Motor neuron (in vitro differentiated cells): ENCODE measurements at places on chromosomes 7 and 10.

- no peak for ATAC-seq
These were observed 10.6 kb downstream of the OR2F1 start for GRCh38 chr7:143965280-143965679.

GRCh38 chr7:74619235-74619860, 38.2 kb upstream of the GTF2I start:
- peak; percentile 46 for ATAC-seq

DNA sequence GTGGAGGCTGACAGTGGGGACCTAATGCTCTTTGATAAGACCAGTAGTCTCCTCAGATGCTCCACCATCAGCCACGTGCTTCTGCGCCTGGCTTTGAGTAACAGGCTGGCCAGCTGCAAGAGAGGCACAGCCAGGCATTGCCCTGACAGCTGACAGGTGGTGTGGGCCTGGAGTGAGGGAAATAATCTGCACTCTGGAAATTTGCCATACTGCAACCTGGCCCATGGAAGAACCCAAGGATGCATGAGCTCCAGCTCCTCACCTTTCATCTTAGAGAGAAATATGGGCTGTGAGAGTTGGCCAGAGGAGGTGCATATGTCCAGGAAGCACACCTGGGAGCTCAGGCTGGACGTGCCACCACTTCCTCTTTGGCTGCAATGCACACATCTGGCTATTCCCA, 118.9 kb downstream of the PLXDC2 start:
- ATAC-seq: no peak

GRCh38 chr7:1028044-1028770, 16.1 kb upstream of the GPR146 start:
- ATAC-seq: peak; percentile 85

DNA sequence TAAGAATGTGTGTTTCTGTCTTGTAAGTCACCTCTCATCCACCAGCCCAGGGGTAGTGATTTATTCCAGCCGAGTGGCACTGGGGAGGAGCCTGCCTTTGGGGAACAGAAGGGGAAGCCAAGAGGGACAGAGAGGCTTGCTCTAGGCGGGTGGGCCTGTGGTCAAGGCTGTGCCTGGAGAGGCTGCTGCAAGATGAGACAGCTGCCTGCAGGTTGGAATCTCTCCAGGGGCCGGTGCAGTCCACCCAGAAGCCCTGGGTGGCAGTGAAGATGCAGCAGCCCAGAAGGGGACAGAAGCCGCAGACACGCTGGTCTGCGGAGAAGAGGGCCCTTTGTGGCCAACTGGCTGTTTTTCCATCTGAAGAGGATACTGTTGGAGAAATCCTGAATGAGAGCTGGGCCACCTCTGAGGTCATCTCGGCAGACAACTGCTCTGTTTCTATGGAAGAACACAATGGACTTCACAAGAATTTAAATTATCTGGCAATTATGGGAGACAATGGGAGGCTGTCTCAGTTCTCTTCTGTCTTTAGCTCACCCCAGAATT, 175.7 kb downstream of the GFRA1 start:
- peak; percentile 74 for ATAC-seq

DNA sequence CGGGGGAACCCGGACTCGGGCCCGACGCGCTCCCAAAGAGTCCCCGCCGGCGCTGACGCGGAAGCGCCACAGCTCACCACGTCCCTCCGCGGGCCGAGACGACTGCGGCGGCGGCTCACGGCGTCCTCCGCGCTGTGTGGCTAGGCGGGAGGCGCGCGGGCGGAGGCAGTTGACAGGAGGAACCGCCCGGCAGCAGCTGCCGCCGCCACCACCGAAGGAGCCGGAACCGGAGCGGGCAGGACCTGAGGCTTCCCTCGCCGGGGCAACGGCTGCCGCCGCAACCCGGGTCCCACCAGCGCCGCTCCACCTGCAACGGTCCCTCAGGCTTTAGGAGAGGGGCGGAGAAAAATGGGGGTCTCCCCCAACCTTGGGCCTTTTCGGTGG, 334 bp downstream of the ZNF800 start:
- peak; percentile 77 for ATAC-seq

DNA sequence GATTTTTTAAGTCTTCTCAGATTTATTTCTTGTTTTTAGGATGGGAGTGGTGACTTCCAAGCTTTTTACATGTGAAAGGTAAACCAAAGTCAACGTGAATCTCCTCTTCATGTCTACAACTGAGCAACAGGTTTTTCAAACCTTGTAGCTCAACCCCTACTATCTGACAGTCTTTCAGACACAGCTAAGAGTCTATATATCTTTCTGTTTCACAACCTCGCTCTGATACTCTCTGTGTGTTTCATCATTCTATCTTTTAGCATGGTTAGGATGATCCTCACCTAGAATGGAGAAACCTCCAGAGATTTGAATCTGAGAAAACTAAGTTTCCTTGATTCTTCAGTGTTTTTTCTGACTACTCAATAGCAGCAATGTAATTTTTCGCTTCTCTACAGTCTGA, 96.1 kb downstream of the EPDR1 start:
- no peak for ATAC-seq

- ATAC-seq: no peak
These were observed 44.4 kb upstream of the JCAD start for GRCh38 chr10:30103595-30104320.

DNA sequence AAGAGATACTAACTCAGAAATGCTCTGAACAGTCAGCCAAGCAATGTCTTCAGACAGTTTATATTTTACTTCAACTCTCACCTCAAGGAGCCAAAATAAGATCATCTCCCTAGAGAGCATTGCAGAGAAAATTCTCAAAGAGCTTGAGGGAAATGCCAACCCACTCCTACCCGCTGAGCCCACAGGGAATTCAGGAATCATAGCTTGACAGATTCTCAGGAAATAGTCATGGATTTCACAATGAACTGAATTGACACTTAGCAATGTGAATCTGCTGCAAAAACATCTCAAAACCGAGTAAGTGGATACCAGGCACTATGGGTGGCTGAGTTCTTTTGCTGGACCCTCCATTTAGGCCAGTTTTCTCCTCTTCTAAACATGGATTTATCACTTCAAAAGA, 9.8 kb upstream of the PLAC9 start:
- ATAC-seq: no peak
